Right cardiac atrium (tissue), 5 donors: ENCODE measurements at places on chromosomes 7 and 10. TPM values are rescaled to one million over a fixed set of nuclear protein-coding genes. Genes with fewer than 3 reads are reported as not detected.

FGF8 gene
- not detected for total RNA-seq

OR2A14 gene
- total RNA-seq: not detected

GTF2IRD1 gene
- total RNA-seq: 29.9 TPM

CCDC6 gene
- total RNA-seq: 23.8 TPM

SPDYE8 gene
- not detected for total RNA-seq

NXPH1 gene
- not detected for total RNA-seq

EXOC4 gene
- 39.3 TPM for total RNA-seq

DNA sequence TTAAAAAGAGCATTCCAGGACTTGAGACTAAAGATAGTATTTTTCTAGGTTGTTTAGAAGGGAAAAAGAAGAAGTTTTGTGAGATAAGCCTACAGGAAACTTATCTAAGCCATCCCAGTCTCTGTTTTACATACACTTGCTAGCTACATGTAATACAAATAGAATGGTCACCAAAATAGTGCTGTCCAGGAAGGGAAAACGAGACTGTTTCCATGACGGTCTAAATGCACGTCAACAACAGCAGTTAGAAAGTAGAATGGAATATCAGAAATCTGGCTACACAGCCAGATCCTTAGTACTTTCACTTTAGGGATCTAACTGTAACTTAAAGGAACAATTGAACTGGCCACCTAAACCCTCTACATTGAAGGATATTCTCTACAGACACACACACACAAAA, 117.6 kb downstream of the TSPAN12 start:
- no peak for DNase-seq

DNA sequence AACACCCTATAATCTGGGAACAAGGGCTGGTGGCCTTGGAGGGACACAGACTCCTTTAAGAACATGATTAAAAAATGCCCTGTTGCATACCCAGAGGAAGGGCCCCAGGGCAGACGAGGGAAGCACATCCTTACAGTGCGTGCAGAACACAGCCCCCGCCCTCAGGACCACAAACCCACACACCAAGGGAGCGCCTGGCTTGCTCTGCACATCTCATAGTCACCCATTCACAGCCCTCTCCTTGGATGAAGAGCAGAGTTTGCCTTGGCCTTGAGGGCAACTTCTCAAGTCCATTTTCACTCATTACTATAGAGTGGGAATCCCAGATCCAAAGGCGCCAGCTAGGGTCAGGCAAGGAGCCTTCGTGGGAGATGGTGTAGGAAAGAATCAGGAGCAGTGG, 6.3 kb upstream of the VSIR start:
- no peak for DNase-seq

DNA sequence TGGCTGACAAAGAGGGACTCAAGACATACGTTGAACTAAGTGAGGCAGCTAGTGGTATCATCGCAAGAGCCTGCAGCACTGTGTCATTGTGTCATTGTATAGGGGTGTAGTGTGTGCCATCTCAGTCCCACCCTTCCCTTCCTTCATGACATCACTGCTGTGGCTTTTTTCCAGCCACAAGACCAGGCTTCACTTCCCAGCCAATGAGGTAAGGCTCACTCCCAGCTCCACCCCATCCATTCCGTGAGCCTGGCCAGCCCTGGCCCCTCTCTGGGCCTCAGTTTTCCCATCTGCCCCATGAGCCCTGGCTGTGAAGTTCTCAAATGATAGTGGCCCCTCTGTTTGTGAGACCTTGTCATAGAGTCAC, 134.3 kb upstream of the ZMIZ1 start:
- DNase-seq: peak; percentile 28

DNA sequence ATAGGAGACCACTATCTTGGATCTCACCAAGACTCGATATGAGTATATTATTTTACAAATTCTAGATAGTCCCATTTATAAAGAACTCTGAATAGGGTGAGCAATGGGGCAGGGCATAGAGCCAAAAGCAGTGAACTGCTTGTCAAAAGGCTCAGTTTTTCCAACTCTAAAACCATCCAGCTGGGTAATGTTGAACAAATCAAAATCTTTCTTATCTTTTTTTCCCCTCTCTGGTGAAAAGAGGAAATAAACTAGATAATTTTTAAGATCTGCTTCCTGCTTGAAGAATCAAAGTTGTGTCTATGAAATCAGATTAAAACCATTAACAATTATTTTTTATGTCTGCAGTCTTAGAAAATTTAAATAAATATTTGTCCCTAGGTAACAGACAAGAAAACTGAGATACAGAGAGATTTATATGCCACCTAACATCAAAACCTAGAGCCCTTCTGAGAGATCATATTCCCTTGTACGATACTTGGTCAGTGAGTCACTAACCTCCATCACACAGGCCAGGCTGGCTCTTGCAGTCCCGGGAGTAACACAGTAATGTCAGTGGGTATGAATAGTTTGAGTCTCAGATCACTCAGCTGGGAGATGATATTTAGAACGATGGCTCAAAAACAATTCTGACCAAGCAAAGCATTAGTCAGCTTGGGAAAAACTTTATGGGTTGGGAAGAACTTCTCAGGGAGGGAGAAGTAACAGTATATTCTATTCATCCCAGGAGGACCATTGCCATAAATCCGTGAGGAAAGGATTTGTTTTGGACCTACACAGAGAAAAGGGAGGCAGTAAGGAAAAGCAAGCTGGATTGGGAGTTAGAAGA, 178.8 kb downstream of the REEP3 start:
- peak; percentile 77 for DNase-seq

- no peak for DNase-seq
Observed at GRCh38 chr7:29179115-29179514, 15.5 kb upstream of the CHN2 start.

DNA sequence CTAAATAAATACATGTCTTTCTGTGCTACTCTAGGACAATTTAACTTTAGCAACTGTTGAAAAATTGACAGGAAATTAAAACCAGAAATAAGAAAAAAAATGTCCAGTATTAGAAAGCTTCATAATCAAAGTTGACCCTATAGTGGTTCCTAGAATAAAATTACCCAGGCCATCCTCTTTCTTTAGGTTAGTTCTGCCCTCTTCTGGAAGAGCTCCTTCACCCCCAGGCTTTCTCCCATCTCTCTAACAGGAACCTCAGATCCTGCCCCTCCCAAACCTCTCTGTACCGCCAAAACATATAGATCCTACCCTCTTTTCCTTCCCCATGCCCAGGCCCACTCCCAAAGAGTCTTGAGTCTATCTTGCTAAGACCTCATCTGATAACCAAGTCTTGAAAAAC, 159.4 kb upstream of the CDK1 start:
- DNase-seq: no peak

DNA sequence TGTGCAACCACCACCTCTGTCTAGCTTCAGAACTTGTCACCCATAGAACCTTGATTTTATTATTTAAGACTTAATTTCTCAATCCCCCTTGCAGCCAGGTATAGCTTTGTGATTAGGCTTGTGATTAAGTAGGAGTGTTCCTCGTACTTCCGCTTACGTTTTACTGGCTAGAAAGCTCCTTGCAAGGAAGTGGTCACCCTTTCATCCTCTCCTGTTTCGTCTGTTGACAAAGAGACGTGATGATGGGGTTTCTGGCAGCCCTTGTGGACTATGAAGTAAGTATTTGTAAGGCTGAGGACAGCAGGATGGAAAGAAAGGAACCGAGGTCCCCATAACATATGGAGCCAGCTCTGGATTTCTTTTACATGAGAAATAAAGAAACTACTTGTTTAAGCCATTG, 86.5 kb upstream of the KDM7A start:
- DNase-seq: no peak

DNA sequence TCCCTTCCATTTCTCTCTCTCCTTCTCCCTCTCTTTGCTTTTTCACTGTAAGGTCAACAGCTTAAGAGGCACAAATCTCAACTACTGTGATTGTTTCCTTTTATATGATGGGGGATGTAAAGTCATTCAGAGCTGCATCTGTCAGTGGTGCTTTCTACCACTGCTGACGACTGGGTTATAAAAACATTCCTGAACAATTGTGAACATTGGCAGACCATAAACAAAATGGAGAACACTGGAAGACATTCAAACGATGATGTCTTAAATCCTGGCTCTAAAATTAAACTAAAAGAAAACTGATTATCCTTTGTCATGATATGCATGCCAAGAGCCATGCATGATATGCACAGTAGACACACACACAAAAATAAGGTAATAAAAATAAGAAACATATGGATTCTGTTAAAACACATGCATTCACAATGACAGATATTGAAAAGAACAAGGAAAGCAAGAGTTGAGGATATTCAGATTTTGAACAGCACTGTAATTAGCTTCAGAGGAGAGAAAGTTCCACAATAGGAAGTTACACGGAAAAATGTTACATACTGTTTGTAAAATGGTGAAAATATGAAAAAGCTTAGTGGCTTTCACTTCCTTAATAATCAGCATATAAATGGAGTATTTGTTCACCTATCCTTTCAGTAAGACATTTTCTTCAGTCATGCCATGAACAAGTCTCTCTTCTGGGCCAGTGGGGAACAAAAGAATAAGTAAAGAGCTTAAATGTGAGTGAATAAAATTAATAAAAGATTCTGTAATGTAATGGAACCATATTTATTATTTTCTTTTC, 89.2 kb downstream of the RNLS start:
- no peak for DNase-seq

- DNase-seq: no peak
Observed at GRCh38 chr10:44417761-44418160, 32.9 kb upstream of the CXCL12 start.

DNA sequence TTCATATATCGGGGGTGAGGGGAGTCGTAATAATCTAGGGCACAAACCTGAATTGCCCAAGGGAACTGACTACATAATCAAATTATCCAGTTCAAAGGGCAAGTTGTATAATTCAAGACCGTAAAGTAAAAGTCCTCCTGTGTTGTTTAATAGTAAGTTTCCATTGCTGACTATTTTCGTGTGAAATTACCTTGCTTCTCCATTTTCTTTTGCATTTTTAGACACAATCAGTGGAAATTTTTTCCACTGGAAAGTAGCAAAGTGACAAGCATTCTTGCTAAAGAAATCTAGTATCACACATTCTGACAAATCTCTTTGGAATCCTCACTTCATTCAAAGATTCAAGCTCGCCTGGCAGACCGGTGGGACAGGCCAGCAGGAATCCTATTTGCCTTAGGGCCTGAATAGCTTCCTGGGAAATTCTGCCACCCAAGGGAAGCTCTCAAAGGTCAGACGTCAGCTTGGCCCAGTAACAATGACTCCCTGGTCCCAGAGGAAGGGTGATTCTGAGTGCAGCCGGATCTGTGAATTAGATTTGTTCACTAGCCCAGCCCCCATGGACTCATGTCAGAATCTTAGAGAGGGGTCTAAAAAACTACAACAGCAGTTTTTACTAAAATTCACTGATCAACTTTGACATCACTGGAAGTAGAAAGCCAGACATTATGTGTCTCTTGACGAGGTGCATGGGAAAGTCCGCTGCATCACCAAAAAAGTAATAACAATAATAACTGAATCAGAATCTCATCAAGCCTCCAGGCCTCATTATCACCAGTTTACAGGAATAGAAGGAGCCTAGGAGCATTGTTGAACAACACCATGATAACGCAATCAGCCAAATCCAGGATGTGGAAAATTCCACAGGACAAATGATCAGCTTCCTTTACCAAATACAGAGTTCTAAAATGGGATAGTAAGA, 161.0 kb downstream of the SKIDA1 start:
- DNase-seq: peak; percentile 66

- no peak for DNase-seq
Observed at GRCh38 chr7:22572292-22572691, 72.3 kb upstream of the STEAP1B start.

DNA sequence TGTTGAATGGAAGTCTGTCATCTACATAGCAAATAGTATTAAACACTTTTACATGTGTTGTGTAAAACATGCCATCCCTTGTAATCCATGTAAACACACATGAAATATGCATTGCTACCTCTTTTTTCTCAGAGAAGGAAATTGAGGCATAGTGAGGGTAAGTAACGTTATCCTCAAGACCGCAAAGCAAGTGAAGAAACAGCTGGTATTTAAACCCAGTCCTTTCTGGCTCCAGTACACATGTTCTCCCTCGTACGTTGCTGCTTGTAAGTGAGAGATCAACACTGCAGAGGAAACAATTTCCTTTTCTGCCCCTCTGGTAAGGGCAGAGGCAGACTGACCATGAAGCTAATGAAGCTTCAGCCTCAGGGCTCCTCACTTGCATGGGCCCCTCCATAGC, 28.5 kb downstream of the MAP3K8 start:
- DNase-seq: no peak

DNA sequence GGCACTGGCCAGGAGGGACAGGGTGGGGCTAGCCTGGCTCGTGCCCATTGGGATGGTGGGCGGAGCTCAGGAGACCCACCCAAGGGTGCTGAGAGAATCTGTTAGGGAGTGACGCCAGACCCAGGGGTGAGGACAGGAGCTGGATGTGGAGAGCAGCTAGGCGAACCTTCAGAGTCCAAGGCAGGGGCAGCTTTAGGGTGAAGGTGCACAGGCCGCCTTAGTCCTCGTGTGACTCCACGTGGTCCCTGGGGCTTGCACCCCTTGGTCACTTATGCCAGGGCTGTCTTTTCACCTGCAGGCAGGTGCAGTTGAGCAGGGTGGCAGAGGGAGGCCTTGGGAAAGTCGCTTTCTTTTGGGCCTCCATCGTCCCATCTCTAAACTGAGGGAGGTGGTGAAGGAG, 4.3 kb downstream of the RAMP3 start:
- peak; percentile 16 for DNase-seq

DNA sequence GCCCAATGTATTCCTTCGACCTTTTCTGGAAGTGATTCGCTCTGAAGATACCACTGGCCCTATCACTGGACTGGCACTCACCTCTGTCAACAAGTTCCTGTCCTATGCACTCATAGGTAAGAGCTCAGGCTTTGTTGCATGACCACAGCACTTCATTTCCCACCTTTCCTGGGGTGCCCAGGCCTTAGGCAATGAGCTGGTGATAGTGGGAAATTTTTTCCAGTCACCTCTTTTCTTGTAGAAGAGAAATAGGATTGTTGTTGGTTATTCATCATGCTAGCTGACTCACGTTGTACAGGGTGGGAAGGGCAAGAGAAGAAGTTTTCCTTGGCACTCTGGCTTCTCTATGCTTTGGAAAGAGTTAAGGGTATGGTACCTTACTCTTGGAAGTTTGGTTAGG, 51.4 kb upstream of the NFKB2 start:
- DNase-seq: no peak

DNA sequence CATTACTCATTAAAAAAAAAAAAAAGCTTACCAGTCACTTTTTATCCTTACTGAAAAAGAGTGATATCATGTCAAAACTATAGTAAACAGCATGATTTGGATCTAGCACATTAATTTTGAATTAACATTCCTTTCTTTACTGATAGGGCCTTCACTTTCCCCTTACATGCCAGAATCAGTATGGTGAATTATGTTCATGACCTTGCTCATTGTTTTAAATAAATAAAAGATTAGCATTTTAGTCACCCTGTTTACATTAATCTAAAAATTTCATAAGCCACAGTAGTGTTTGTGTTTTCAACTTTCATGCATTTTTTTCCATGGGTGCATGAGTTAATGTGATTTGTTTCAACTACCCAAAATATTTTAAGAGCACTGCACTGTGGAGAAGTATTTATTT, 160.8 kb downstream of the TFEC start:
- no peak for DNase-seq

DNA sequence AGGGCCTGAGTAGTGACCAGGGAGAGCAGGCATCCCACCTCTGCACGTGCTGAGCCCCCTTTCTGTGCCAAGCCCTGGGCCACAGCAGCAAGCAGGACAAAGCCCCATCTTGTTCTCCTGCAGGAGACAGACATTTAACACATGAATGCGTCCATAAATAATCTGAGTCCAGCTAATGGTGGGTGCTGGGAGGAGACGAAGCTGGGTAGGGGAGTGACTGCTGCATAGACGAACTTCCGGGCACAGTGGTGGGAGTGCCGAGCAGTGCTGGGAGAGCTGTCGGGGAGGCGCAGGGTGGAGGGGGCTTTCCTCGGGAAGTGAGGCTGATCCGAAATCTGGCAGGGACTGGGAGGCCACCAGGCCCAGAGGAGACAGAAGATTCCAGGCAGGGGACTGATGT, 35.2 kb upstream of the SLC29A3 start:
- no peak for DNase-seq
